ENCODE measurements at places on chromosomes 16 and 17.

DNA sequence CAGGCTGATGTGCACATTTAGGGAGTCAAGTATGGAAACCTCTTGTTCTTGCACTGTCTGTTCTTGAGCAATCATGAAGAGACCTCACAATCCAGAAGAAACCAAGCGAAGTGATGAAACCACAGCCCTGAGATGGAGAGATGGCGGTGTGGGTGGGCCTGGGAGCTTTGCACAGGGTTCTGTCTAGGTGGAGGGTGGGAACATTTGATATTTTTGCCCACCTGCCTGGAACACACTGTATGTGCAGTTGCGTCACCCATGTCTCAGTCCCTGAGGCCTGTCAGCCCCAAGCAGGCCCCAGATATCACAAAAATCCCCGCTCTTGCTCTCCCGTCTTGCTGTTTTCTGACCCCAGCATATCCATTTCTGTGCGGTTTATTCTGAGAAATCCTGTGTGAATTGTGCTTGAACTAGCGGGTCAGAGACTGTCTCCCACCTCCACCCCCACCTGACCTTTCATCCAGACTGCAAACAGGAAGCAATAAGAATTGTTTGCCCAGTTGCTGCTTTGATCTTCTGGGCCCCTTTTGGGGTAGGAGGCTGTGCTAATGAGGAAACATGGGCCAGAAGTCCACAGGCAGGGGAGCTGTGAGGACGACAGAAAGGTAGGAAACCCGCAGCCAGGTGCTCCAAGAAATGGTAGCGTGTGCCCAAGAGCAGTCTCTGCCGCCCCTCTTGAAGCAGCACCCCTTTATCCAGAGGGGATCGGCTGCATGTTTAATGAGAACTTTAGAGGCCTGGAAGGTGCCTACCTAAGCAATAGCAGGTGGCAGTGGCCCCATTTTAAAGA, 183.8 kb downstream of the CCDC182 start:
- DNase-seq = no peak

DNA sequence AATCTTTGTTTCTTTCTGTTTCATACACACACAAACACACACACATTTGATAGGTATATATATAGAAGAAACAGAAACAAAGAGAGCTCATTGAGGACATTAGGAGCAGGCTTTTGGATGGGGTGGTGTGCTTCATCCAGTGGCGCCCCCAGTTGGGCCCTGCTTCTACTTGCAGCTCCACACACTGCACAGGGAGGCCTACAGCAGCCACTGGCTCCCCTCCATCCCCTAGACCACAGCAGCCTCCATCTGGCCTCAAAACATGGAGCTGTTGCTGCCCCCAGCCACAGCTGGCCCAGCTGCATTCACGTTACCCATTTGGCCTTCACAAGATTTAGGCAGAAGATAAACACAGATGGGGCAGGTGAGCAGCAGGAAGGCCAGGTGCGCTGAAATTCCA, 33.1 kb upstream of the NF1 start:
- no peak for DNase-seq

- no peak for DNase-seq
Measured at GRCh38 chr16:30997725-30998711, 12.4 kb downstream of the STX1B start.

GRCh38 chr17:77441940-77442339, 301.2 kb downstream of the SEC14L1 start:
- DNase-seq = no peak

DNA sequence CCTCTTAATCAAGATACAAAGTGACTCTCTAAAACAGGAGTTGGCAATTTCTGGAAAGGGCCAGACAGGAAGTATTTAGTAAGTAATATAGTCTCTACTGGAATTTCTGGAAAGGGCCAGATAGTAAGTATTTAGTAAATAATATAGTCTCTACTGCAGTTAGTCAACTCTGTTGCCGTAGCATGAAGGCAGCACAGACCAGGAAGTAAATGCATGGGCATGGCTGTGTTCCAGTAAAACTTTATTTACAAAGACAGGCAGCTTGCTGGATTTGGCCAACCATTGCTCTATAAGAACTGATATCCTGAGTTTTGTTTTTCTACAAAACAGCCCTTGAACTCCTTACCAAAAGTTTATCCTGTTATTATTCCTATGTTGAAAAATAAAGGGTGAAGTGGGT, 16.9 kb downstream of the LDAF1 start:
- DNase-seq = no peak

DNA sequence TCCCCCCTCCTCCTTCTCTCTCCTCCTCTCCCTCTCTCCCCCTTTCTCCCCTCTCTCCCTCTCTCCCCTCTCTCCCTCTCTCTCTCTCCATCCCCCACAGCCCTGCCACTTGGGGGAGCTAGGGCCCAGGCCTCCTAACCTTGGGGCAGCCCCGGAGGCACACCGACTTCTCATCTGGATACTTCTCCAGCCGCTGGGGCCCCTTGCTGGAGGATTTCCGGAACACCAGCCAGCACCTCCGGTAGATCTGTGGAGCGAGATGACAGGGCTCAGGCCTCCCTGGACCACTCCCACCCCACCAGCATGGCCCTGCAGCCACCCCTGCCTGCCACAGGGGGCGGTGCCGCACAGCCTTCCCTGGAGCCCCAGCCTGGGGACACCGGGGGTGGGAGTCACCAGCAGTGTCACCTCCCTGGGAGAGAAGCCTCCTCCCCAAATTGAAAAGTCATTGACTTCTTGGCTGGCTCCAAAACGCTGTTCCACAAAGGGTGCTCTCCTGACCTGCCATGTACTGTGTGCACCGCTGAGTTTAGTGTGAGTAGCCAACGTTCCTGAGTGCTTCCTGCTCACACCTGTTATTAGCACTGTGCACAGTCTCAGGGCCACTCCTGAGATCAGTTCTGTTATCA, 10.5 kb downstream of the DOK4 start:
- peak; percentile 90 for DNase-seq

GRCh38 chr17:53722407-53722806, 100.3 kb upstream of the KIF2B start:
- DNase-seq = no peak

DNA sequence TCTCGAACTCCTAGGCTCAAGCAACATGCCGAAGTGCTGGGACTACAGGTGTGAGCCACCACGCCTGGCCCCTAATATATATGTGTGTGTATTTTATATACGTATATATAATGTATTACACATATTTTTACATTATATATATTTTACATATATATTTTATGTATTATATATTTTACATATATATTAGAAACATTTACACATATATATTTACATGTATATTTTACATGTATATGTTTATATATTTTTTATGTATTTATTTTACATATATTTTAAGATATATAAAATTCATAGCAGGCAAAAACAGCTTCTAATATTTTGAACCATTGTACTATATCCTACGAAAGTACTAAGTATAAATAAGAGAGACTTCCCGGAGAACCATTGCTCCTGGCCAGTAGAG, 455.1 kb downstream of the XYLT1 start:
- no peak for DNase-seq

DNA sequence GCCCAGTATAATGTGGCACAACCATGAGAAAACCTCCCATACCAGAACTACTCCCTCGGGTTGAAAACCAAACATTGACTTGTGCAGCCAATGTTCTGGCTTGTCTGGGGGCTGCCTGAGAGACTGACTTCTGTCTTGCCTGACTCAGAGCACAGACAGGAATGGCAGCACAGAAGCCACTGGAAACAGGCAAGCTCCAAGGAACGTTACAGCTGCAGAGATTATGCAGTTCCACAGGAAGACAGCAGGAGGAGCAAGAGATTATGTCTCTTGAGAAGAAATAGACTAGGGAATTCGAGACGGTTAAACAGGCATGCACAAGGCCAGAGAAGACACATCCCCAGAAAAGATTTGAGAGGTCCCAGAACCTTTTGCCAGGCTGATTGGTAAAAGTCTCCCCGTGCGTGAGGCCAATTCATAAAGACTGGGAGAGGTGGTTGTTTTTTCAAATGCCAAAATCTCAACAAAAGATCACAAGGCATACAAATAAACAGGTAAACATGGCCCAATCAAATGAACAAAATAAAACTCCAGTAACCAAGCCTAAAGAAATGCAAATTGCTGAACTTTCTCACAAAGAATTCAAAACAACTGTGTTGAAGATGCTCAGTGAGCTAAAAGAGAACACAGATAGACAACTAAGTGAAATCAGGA, 90.6 kb upstream of the CDH5 start:
- DNase-seq = peak; percentile 34

GRCh38 chr16:64282181-64282580, 839.7 kb downstream of the CDH11 start:
- DNase-seq = no peak

DNA sequence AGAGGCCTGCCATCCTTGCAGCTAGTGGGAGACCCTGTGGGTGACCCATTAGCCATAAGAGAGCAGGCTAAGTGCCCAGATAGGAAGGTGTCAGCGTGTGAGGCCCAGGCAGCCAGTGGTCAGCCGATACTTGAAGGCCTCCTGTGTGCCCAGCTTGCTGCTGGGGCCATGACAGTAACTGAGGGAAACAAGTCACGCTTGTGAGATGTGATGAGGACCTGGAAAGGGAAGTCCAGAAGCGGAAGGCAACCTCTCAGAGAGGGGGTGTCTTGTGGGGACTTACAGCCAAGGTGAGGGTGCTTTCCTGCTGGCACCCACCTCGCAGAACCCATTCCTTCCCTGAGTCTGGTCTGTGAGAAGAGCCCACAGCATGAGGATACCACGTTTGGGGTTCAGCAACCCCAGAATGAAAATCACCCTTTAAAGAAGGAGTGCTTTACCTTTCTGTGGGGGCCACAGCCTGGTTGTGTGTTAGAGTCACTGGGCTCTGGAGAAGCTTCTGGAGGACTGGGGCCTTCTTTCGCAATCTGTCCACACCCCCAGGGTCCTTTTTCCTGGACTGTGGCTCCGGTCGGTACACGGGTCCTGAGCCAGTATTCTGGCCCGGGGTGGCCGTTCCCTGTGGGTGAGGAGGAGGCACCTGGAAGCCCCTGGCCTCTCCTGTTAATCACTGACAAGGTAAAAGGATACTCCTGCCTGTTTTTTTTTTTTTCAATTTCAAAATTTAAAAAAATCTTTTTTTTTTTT, 53.9 kb downstream of the PLCG2 start:
- DNase-seq = no peak

DNA sequence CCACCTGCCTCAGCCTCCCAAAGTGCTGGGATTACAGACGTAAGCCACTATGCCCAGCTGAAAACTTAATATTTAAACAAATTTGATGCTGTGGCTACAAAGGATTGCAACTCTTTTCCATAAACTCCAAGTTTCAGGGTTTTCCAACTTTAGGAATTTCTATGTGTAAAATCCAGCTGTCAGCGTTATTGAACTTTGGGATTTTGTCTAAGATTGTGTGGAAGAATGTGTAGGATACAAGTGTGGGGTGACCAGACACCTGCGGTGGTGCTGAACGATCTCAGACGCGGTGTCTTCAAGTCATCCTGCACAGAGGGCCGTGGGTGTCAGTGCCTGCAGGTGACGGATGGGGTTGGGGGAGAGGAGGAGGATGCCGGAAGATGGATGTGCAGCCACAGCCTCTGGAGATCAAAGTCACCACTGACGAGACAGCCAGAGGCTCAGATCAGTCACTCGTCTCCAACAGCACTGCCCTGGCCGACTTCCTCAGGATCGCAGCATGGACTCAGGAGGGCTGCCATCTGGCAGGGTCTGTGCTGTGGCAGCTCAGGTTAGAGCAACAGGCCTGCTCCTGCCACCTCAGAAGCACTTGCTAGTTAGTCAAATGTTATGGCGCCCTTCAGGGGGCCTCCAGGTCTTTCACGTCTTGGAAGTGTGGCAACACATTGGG, 13.0 kb downstream of the ACSF3 start:
- no peak for DNase-seq

DNA sequence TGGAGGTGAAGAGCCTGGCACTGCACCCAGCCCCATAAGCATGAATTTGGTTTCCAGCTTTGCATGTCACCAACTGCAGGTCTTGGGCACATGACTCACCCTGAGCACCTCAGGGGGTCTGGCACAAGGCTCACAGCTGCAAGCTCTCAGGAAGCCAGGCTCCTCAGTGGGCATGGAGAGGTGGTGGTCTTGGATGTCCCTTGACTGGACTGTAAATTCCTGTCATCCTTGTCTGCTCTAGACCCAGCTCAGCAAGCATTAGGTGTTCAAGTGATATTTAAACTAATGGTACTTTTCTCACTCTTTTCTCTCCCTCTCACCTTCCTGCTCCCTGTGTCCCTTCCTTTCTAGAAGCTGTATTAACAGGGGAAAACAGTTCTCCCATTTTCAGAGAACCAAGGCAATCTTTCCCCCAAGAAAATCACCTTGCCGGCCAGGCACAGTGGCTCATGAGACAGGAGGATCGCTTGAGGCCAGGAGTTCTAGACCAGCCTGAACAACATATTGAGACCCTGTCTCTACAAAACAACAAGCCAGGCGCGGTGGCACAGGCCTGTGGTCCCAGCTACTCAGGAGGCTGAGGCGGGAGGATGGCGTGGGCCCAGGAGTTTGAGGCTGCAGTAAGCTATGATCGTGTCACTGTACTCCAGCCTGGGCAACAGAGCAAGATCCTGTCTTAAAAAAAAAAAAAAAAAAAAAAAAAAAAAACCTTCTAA, 5.1 kb upstream of the KIFC3 start:
- no peak for DNase-seq

Measured in activated CD8-positive, alpha-beta T cell treated with anti-CD3 and anti-CD28 coated beads, Interleukin-2, amount 10 ng/mL, durations not matched to agents 7 days and 5 days (primary cell).